ENCODE measurements at places on chromosomes 5 and 9.

DNA sequence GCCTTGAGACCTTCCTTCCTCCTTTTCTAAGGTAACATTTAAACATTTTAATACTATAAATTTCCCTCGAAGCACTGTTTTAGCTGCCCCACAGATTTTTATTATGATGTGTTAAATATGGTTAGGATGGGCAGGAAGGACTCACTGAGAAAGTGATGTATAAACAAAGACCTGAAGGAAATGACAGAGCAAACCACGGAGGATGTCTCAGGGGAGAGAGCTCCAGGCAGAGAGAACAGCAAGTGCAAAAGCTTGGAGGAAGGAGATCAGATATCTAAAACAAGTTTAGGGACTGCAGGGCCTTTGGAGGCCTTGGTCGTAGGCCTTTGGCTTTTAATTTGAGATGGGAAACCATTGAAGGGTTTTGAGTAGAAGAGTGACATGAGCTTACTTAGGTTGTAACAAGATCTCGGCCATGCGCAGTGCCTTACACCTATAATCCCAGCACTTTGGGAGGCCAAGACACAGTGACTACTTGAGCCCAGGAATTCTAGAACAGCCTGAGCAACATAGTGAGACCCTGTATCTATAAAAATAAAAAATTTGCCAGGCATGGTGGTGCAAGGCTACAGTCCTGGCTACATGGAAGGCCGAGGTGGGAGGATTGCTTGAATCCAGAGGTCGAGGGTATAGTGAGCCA, 35.5 kb upstream of the LRRTM2 start:
- no peaks in the 10 kb centered on the region for H3K4me1 ChIP-seq
- DNase-seq: no peak
- H3K27ac ChIP-seq: no peak overlapping the region

DNA sequence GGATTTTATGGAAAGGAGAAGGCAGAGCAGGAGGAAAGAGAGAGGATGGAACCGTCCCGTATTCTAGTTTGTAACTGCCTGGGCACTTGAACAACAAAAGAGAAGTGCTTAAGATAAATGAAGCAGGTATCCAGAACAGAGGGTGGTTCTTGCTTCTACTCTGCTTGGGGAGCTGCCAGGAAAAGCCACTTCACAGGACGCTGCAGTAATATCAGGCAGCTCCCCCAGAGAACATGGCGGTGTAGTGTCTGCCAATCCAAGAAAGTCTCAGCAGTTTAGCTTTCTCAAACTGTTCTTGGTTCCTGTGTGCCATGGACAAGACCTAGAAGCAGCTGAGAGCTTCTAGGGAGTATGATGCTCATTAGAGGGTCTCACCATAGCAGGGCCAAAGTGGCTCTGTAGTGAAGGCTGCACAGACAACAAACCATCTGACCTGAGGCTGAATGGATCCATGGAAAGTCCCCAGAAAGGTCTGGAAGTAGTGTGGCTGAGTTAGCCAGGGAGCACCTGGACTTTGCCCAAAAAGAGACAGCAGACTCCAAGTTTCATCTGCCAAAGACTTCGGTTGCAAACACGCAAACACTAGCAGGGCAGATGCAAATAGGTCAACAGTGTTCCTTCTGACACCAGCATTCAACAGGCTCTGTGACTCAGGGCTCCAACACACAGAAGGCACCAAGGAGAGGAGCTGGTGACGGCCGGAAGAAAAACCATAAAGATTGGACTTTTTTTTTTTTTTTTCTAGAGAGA, 72.2 kb upstream of the TNFSF8 start:
- DNase-seq: no peak
- H3K4me3 ChIP-seq: no peak overlapping the region
- H3K27me3 ChIP-seq: no peaks in the 10 kb centered on the region
- H3K4me1 ChIP-seq: no peaks in the 10 kb centered on the region
- H3K27ac ChIP-seq: no peak overlapping the region

- no peaks in the 10 kb centered on the region for H3K36me3 ChIP-seq
- H3K4me3 ChIP-seq: no peak overlapping the region
- no peak overlapping the region for H3K27ac ChIP-seq
- H3K27me3 ChIP-seq: no peaks in the 10 kb centered on the region
Measured at GRCh38 chr5:152933056-152933455, 528.0 kb upstream of the NMUR2 start.

DNA sequence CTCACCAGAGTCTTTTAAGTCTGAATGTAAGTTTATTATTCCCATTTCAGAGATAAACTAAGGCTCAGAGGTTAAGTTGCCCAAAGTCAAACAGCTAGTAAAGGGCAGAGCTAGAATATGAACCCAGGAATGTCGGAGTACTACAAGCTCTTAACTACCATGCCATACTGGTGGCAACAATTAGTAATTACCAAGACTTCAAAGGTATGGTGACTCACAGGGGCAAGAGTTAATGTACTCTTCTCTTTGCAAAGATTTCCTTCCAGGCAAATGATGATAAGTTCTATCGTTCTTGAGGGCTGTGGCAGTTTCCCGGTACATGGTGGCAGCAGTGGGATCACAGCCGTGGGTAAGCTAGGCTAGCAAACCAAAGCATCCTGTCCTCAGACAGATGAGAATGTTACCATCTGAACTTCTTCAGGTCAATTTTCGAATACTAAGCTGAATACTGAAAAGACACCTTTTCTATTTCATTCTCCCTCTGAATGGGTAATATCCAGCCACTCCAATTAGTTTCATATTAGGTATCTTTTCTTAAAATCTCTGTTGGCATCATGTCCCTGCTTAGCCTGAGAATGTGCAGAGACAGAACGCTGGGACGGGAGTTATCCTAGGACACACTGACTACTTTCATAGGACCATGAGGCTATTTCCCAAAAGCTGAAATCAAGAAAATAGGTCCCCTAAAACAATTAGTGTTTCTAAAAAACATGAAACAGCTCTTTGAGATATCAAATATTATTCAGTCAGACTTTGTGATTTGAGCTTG, 117.0 kb upstream of the NR5A1 start:
- no peaks in the 10 kb centered on the region for H3K27me3 ChIP-seq
- no peak overlapping the region for H3K27ac ChIP-seq
- DNase-seq: no peak
- H3K36me3 ChIP-seq: no peaks in the 10 kb centered on the region

DNA sequence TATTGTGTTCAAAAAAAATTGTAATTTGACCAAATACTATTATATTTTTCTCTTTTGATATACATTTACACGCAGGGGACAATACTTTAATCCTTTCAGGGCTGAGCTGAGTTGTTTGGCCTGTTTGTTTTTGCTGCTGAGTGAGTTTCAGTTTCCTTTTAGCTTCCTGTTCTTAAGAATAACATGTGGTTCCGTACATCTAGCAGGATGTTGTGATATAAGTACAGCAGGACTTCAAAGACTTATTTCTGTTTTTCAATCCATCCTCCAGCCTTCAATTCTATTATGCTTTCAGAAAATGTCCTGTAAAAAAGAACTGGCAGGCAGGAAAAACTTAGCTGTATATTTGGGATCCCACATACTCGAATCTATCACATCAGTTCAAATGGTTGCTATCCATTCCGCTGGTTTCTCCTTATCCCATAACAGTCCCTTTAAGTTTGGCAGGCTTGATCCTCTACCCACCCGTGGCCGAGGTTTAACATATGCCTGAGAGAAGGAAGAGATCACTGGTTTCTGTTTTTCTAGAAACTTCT, 1037.3 kb upstream of the ACO1 start:
- DNase-seq: no peak

- no peaks in the 10 kb centered on the region for H3K36me3 ChIP-seq
- no peak overlapping the region for H3K27ac ChIP-seq
- H3K27me3 ChIP-seq: no peaks in the 10 kb centered on the region
- no peak overlapping the region for H3K4me3 ChIP-seq
- H3K4me1 ChIP-seq: no peaks in the 10 kb centered on the region
Measured at GRCh38 chr9:19138084-19138483, 10.8 kb upstream of the PLIN2 start.

GRCh38 chr5:154520861-154521453, 42.9 kb upstream of the HAND1 start:
- H3K27ac ChIP-seq: no peak overlapping the region
- DNase-seq: no peak
- no peak overlapping the region for H3K4me3 ChIP-seq
- no peaks in the 10 kb centered on the region for H3K27me3 ChIP-seq
- no peaks in the 10 kb centered on the region for H3K36me3 ChIP-seq
- no peaks in the 10 kb centered on the region for H3K4me1 ChIP-seq

DNA sequence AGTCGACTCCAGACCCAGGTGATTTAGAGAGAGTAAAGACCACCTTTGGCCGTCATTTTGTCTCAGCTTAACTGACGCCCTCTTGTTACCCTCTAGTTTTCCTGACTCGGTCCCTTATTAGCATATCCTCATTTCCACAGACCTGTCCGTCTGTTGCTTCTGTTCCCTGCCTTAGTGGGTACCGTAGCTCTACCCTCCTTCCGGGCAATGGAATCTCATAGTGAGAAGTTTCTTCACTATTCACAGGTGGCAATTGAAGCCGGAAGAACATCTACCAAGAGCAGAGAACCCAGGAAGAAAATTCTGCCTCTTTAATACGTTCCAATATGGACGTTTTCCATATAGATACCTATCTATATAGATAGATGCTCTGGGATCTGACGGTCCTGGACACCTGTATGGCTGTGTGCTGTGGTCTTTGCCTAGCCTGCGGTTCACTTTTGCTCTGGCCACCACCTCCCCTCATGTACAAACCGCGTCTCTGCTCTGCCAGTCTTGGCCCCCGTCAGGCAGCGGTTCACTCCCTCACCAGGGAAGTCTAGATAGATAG, 652 bp upstream of the TMEM161B start:
- H3K36me3 ChIP-seq: no peaks in the 10 kb centered on the region
- no peaks in the 10 kb centered on the region for H3K27me3 ChIP-seq
- peak overlapping the region; percentile 86 for H3K27ac ChIP-seq
- no peak for DNase-seq

DNA sequence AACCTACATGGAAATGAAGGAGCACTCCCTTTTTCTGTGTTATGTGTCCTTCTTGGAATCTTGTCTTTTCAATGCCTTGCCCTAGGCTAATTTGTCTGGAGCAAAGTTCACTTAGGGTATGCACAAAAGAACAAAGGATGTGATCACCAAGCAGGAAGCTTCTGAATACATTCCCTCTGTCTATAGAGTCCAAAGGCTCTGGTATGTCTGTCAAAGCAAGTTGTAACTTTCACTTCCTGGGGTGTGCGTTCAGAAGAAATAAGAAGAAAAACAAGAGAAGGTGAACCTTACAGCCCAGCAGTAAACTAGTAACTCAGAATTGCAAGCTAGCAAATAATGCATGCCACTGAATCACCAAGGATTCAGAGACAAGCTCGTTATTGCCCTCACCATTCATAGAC, 31.7 kb upstream of the CDH6 start:
- no peaks in the 10 kb centered on the region for H3K36me3 ChIP-seq
- H3K27ac ChIP-seq: no peak overlapping the region
- no peak overlapping the region for H3K4me3 ChIP-seq
- no peak for DNase-seq
- H3K27me3 ChIP-seq: no peaks in the 10 kb centered on the region

GRCh38 chr9:33921967-33922895, 105.3 kb downstream of the UBE2R2 start:
- DNase-seq: no peak
- H3K4me1 ChIP-seq: no peaks in the 10 kb centered on the region
- H3K36me3 ChIP-seq: no peaks in the 10 kb centered on the region
- H3K27me3 ChIP-seq: no peaks in the 10 kb centered on the region

DNA sequence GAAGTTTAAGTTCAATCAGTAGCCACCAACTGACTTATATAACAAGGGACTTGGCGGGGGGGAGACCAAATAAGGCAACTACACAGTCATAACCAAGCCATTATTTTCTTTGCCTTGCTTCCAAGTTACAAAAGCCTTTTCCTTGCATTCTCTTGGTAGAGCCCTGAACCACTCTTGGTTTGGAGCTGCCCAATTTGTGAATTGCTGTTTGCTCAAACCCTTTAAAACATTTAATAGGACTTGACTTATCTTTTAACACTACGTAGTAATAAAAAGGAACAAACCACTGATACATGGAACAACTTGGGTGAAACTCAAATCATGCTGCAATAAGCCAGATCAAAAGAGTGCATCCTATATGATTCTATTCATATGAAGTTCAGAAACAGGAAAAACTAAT, 31.7 kb upstream of the MSH3 start:
- H3K36me3 ChIP-seq: no peaks in the 10 kb centered on the region
- no peaks in the 10 kb centered on the region for H3K27me3 ChIP-seq
- no peak overlapping the region for H3K4me3 ChIP-seq

DNA sequence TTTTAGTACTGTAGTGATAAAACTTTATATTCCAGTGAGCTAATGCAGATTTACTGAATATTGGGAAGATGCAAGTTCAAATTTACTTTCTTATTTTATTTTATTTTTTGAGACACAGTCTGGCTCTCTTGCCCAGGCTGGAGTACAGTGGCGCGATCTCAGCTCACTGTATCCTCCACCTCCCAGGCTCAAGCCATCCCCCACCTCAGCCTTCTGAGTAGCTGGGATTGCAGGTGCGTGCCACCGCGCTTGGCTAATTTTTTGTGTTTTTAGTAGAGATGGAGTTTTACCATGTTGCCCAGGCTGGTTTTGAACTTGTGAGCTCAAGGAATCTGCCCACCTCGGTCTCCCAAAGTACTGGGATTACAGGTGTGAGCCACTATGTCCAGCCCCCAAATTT, 9.9 kb downstream of the PHAX start:
- no peak overlapping the region for H3K4me3 ChIP-seq
- H3K27ac ChIP-seq: no peak overlapping the region
- H3K36me3 ChIP-seq: no peaks in the 10 kb centered on the region
